ENCODE measurements at places on chromosomes 1 and 21.

- DNase-seq = peak; percentile 45
These were observed 82.8 kb downstream of the DMRTB1 start for GRCh38 chr1:53541761-53542550.

GRCh38 chr21:32340863-32341848 lies 42.5 kb downstream of the MRAP start:
- no peak for DNase-seq

- no peak for DNase-seq
These were observed 6.8 kb upstream of the LAPTM5 start for GRCh38 chr1:30764396-30764795.

DNA sequence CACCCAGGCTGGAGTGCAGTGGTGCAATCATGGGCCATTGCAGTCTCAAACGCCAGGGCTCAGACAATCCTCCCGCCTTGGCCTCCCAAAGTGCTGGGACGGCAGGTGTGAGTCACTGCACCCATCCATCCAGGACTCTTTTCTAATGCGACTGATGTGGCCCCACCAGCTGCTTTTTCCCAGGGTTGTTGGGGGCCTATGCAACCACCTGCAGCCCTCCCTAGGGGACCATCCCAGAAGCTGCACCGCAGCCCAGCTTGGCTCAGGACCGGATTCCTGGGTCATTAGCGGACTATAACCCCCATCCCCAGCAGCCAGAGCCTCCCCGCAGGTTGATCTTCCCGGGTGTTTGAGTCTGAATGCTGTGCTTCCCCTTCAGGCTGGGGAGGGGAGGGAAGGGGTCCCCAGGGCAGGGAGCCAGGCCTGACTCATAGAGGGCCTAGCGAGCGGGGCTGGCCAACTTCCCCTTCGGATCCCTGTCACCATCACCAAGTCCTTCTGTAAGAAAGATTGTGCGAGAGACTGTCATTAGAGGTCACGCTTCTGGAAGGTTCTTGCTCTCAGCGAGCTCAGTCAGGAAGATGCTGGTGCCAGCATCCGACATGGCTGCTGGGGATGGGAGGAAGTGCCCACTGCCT lies 108.7 kb upstream of the ACTRT2 start:
- DNase-seq = no peak

DNA sequence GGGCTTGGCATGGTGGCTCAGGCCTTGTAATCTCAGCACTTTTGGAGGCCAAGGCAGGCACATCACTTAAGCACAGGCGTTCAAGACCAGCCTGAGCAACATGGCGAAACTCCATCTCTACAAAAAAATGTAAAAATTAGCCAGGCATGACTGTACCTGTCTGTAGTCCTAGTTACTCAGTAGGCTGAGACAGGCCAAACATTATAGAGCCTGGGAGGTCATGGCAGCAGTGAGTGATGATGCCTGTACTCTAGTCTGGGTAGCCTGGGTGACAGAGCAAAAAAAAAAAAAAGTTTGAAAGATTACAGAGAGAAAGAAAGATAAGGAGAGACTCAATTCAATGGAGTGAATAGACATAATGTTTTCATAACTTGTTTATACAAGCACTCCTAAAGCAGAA lies 556.5 kb upstream of the BRINP3 start:
- DNase-seq = no peak

DNA sequence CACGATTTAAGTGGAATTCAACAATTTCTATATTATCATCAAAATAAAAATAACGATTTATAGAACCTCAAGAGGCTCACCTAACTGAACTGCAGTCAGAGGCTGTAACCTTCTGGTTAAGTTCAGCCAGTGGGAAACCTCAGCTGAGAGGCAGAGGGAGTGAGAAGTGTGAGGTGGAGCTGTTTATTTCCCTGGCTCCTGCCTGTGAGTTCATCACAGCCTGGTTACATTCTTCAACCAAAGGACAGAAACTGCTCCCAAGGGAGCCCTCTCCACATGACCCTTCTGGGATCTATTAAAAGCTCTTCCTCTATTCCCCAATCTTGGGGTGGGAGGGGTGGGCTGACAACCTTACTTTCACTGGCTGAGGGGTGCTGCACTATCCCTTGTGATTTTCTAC lies 22.2 kb downstream of the DYNLT5 start:
- DNase-seq = no peak

DNA sequence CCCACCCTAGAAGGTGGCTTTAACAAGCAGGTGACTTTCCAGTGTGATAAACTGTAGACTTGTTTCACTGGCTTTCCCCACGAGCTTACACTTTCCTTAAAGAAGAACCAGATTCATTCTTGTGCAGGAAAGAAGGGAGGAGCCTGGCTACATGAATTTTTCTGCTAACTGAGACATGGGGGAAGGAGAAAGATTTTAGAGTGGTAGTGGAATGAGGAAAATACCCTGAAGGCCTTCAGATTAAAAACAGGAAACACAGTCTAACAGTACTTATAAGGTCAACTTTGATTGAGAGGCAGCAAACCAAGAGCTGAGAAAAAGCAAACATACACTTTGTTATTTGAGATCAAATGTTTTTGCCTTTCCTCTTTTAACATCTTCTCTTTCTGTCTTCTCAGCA lies 640.9 kb upstream of the PLXNA2 start:
- DNase-seq = no peak

- no peak for DNase-seq
These were observed 105.5 kb downstream of the KIF26B start for GRCh38 chr1:245260110-245260882.

Data from HTR-8/SVneo (cell line).